Astrocyte (in vitro differentiated cells and primary cell): ENCODE measurements at places on chromosomes 16 and 17. TPM values are rescaled to one million over a fixed set of nuclear protein-coding genes. Genes with fewer than 3 reads are reported as not detected.
A peak's percentile ranks its signal among the peaks of the same experiment; 100 is the strongest.

GRCh38 chr16:79876332-79876730 lies 275.8 kb upstream of the MAF start:
- no peak for DNase-seq

The KRT33B gene
- total RNA-seq, result not detected in 2 replicates

The GSDMA gene
- not detected in 2 replicates for total RNA-seq

GRCh38 chr17:50094243-50094752 lies 853 bp upstream of the PDK2 start:
- peak; percentile 60 for DNase-seq

DNA sequence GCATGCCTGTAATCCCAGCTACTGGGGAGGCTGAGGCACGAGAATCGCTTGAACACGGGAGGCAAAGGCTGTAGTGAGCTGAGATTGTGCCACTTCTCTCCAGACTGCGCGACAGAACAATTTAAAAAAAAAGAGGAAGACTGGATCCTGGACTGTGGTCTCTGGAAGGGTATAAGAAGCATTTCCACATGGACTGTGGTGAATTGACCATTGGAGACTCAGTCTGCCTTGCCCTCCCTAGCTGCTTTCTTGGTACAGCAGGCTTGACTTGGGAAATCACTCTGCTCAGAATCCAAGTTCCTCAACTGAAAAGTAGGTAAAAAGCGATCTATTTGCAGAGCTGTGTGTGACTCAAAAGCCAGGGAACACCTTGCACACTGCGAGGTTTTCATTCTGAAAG lies 1.0 kb upstream of the MGRN1 start:
- DNase-seq, result no peak

GRCh38 chr16:69270395-69270794 lies 40.8 kb upstream of the VPS4A start:
- DNase-seq, result no peak

DNA sequence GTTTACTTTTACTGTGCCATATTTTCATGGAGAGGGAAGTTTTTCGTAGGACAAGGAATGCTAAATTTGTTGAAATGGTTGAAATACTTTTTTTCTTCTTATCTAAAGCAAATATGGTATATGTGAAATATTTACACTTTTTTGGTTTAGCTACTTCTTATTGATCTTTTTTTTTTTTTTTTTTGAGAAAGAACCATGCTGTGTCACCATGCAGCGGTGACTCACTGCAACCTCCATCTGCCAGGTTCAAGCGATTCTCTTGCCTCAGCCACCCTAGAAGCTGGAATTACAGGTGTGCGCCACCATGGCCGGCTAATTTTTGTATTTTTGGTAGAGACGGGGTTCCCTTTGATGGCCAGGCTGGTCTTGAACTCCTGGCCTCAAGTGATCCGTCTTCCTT lies 100.5 kb downstream of the FTO start:
- DNase-seq, result no peak
